HCEC 1CT (cell line): ENCODE measurements at places on chromosomes 5 and 9.

DNA sequence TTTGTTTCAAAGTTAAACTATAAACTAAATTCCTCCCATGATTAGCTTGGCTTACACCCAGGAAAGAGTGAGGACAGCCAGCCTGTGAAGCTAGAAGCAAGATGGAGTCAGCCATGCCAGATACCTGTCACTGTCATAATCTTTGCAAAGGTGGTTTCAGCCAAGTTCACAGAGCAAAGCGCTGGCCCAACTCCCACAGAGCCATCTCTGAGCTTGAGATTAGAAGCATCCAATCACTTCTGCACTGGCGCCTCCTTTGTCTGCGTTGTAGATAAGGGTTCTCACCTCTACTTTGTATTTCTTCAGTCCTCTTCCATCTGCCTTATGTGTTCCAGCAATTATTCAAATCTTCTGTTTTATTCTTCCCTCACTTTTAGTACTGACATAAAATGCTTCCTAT lies 119.4 kb upstream of the ACO1 start:
- no peak for DNase-seq

- no peak for DNase-seq
Measured at GRCh38 chr5:143224672-143225071, 178.8 kb downstream of the NR3C1 start.

GRCh38 chr5:33539212-33539611 lies 98.4 kb downstream of the TARS1 start:
- no peak for DNase-seq

DNA sequence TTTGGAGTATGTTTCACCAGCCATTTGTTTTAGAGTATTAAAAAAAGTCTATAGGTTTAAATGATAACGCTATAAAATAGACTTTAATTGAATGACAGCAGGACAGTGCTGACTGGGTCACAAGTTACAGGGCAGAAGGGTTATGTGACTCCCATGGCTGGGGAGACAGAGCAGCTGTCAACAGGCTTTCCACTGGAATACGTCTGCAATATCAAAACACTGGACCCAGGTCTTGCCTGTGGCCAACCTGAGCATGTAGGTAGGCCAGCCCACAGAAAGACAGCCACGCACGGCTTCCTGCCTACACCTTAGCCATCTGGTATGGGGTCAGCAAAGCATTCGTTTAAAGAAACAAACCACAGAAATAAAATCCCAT lies 80.7 kb downstream of the OTULIN start:
- DNase-seq: no peak

DNA sequence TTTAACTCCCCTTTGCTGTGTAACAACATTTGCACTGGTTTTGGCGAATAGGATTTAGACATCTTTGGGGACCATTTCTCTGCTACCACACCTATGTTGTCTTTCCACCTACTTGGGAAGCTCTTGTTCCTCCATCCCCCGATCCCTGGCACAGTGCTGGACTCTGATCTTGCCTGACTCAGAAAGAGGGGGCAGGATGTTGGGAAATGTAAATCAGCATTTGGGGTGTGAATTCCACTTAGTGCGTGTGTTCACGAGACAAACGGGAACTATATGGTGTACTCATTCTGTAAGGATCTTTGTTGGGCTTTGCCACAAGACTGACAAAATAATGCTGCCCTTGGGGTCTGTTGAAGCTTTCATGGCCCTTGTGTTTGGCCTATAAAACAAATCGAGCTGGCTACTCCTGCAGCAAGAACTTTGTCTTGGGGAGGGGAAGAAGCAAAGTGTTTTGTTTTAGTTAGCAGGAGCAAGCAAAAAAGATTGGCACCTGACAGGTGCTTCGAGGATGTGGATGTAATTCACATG lies 18.5 kb downstream of the TMEM268 start:
- peak; percentile 14 for DNase-seq

GRCh38 chr5:74375271-74375670 lies 265.3 kb downstream of the ENC1 start:
- DNase-seq: no peak

DNA sequence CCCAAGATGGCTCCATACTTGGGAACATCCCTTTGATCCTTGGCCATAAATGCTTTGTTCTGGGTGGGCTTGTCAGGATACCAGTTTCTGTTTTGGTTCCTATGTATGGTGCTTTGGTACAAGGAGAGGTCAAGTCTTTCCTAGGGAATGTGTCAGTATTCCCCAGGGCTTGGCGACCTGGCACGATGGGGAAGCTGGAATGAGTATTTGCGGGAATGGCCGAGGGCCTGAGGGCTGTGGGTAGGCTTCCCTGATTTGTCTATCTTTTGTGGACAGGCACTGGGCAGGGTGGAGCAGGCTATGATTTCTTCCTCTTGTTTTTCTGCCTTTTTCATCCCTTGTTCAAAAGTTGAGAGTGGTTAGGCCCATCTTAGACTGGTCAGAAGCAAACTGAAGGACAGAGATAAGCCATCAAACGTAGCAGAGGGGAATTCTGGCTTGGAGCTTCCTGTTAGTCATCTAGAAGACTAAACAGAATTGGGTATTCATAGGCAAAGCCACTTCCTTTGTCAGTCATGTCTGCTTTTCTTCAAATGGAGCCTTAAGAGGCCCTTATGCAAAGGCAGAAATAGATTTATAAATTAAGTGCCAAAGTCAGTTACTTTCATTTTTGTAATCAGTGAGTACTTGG lies 13.7 kb downstream of the DOCK2 start:
- peak; percentile 76 for DNase-seq

- DNase-seq: no peak
Measured at GRCh38 chr5:851076-851475, 290 bp upstream of the ZDHHC11 start.

GRCh38 chr9:121633119-121633714 lies 18.2 kb upstream of the DAB2IP start:
- DNase-seq: no peak
